COLO829 (cell line): ENCODE measurements at places on chromosomes 7 and 10.

- DNase-seq, result no peak
Measured at GRCh38 chr10:43735907-43736306, 87.2 kb upstream of the ZNF32 start.

DNA sequence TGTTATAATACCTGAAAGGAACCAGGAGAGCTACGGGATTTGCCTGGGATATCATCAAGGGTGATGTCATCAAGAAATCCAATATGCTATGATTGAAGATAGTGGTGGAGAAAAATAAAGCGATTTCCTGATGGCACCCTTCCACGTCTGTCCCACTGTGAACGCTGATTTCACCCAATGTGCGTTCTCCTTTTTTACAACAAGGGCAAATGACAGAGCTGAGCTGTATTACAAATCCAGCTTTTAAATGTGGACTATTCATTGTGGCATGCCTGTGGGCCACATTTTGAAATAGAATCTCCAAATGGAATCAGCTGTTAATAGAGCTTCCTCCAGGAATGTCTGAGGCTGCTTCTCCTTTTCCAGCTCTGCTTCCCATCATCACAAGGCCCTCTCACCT is 23.3 kb downstream of the SLC13A4 start:
- DNase-seq, result no peak

GRCh38 chr7:791519-791918 is 40.8 kb upstream of the SUN1 start:
- DNase-seq, result no peak

DNA sequence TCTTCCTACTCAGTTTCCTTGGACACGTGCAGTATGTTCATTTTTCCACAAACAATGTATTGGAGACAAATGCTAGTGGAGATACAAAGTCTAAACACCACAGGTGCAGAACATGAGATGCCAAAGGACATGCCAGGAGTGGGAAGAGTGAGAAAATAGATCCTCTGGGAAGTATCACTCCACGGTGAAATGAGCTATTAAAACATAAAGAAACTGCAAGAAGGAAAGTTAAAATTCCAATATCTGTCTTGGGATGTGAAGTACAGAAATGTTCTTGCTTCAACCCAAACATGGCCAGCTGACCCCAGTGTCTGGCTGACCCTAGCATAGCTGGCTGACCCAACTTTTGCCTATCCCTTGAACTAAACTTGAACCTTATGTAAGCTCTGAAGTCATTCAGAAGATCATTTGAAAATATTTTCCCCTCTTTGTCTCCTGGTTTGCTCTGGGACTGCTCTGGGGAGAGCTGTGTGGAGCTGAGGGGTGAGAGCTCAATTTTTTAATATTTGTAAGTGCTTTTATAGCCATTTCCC is 59.5 kb downstream of the FZD1 start:
- DNase-seq, result no peak

GRCh38 chr10:122494833-122495232 is 33.5 kb downstream of the HTRA1 start:
- no peak for DNase-seq

- DNase-seq, result no peak
Measured at GRCh38 chr10:35937546-35937945, 295.4 kb upstream of the FZD8 start.
